ENCODE measurements at places on chromosomes 7 and 10.
A peak's percentile ranks its signal among the peaks of the same experiment; 100 is the strongest.

DNA sequence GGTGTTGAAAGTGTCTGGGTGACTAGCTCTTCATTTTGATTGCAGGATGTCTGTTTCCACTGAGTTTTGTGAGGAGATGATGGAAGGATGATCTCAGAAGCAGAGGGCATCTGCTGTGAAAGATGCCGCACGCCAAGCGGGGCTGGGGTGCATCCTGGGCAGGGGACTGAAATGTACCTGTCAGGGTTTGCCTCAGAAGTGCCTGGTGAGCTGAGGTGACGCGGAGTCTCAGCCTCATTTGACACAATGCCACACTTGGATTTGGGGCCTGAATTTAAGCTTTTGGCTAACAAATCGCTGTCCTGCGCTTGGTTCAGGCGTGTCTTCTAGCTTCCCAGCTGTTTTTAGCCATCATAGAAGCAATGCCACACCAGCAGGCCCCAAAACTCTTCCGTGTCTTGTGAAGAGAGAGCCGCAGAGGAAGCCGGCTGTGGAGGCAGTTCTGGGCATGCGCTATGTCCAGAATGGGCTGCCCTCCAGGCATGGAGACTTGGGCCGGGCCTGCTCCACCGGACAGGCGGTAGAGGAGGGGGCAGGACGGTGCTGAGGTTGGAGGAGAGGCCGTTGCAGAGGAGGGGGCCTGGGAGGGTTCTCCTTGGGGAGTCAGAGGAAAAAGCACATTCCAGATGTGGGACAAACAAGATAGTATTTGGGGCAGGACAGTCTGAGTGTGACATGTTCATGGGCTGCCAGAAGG is 31.2 kb downstream of the WDR86 start:
- no peak for DNase-seq

DNA sequence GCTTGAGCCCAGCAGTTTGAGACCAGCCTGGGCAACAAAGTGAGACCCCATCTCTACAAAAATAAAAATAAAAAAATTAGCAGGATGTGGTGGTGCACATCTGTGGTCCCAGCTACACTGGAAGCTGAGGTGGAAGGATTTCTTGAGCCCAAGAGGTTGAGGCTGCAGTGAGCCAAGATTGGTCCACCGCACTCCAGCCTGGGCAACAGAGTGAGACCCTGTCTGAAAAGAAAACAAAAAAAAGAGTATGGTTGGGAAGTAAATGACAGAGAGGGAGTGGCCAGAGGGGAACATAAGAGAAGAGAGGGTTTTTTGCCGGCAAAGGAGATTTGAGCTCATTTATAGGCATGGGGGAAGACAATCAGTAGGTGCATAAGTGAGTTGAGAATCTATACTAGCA is 19.7 kb downstream of the PLXDC2 start:
- no peak for DNase-seq

DNA sequence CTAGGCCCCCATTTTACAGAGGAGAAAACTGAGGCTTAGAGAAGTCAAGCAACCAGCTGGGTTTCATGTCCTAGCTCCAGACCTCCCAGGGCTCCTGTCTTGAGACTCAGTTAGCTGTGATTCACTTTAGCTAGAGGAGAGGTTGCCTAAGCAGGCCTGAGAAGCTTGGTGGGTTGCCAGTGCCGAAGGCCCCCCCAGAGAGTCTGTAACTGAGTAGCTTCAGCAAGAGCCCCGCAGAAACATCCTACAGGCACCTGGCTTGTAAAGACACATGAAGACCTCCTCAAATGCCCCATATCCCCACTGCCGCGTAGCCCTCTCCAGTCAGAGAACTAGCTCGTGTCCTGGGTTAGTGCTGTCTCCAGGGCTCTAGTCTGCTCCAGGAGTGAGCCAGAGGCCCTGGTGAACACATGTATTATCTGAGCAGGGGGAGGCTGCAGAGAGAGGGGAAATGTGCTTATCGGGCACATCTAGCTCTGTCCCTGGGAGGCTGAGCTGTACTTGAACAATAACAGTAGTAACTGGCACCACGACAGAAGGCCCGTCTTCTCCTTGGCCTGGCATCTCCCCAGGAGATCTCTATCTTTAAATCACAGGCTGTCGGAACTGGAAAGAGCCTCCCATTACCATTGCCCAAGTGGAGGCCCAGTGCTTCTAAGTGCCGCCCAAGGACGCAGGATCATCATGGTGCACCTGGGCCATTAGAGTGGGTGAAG is 28.9 kb downstream of the UNC5B start:
- no peak for DNase-seq

GRCh38 chr10:59087486-59087885 is 89.0 kb upstream of the PHYHIPL start:
- DNase-seq, result no peak

GRCh38 chr7:99766484-99767099 is 17.4 kb downstream of the CYP3A4 start:
- no peak for DNase-seq

GRCh38 chr7:103031781-103032180 is 42.8 kb downstream of the FBXL13 start:
- DNase-seq, result no peak

DNA sequence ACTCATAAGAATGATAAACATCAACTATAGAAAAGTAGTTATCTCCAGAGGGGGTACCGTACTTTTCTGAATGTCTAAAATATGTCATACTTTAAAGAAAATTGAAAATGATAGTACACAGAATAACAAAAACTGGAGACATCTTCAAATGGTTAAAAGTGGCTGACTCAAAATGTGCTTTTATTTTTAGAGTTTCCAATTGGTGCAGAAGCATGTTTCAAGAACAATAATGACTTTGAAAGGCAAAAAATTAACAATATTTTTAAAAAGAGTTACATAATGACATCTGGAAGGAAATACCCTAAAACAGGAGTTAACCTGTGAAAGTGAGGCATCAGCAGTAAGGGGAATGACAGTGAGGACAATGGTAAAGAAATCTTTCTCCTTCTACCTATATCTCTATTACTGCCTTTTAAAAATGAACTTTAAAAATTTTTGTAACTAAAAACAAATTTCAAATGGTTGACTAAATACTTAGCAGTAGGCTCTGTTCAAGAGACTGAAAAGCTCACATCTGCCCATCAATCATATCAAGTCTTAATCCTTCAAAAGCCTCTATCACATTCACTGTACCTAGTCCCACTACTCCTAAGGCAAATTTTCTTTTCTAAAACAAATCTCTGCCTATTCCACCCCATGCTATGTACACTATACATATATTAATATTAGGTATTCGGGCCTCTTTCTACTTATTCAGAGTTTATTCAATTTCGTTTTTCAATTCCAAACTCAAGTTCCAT is 3.0 kb downstream of the ASZ1 start:
- peak; percentile 4 for DNase-seq

DNA sequence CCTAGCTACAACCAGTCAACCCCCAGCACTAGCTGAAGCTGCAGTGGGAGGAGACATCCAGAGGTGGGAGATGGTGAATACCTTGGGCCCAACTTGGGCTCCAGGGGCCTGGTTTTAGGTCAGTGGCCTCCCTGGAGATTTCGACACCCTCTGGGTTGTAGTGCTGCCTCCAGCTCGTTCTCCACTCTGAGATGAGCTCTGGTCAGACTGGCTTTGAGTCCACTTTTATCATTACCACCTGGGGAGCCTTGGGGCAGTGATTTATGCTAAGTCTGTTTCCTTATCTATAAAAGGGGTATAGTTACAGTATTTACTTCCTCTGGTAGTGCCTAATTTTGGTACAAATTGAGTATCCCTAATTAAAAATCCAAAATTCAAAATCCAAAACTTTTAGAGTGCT is 22.8 kb downstream of the PPIA start:
- DNase-seq, result no peak

GRCh38 chr10:89494575-89494974 is 40.8 kb downstream of the SLC16A12 start:
- DNase-seq, result no peak

DNA sequence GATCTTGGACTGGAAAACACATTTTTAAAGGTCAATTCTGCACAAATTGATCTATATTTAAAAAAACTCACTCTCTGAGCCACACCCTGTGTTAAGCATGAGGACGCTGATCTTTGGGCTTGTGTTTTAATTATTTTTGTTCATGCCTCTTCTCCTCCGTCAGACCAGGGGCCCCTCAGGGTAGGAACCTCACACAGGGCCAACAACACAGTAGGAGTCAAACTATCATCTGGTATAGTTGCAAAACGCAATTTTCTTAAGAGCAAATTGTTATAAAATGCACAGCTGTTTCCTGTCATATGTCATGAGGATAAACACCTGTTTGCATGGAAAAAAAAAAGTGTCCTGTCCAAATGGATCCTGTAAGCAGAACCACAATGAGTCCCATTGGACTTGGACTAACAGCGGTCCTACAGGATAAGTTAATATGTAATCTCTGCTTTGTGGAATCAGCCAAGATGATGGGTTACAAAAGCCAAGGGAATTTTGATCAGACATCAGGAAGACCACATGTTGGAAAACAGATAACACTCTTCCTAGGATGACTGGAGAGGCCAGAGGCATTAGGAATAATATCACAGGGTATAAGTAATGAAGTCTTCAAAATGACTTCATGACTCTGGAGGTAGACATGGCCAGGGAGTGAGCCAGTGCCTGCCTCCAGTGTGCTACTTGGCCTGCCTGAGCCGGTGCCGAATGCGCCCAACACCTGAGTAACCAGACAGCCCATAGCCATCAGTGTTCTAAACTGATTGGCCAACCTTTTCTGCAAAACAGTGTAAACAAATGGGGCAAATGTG is 184.9 kb upstream of the ADCY1 start:
- no peak for DNase-seq

- no peak for DNase-seq
These were observed 9.6 kb downstream of the CAPZA2 start for GRCh38 chr7:116872026-116872425.

GRCh38 chr10:20898866-20899535 is 1.9 kb upstream of the NEBL start:
- DNase-seq, result no peak

DNA sequence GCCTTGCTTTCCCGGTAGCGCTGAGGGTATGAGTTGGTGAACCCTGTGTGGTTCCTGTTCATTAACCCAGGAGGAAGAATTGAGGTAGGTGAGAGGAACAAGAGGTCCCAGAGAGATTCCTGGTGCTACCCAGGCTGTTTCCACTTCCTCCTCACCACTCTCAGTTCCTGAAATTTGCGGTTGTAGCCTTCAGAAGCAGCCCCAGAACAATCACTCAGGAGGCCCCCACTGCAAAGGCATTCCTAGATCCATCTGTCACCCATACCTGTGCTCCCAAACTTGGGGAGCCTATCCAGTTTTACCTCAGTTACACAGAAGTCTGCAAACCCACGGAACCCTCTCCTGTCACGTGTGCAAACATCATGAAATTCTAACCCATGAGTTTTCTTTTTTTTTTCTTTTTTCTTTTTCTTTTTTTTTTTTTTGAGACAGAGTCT is 9.0 kb upstream of the PIP4K2A start:
- DNase-seq, result no peak

DNA sequence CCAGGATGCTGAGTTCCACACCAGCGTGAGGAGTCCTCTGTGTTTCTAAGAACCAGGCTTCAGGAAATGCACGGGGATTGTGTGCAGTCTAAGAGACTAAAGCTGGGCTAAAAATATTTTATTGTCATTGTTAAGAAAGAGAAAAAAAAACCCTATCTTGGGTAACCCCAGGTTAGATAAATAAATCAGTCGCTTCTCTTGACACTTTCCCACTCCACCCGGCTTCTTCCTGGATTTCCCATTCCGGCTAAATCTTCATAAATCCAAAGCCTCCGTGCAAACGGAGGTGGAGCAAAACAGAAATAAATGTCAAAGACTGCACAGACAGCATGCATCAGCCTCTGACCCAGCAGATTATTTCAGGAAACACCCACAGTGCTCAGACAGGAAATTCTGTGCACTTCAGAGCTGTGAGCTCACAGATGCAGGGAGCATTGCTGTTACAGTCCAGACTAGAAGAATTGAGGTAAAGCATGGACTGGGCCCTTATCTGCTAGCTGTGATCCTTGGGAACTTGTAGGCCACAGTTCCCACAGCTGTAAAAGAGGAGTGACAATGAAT is 44.8 kb upstream of the GRID1 start:
- DNase-seq, result no peak

DNA sequence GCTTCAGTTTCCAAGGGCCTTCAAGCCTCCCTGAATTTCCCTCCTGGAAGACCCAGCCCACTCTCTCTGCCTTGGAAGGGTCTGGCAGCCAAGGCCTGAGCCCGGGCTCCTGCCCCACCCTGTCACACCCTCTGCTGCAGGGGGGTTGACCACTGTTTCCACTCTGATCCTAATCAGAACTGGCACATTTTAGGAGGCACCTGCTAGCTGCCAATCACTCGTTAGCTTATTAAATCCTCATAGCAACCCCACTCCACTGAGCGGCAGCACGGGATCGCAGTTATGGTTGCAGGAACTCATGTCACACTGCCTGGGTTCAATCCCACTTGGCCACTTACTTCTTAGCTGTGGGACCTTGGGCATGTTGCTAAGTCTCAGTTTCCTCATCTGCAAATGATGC is 12.9 kb downstream of the HSPB1 start:
- DNase-seq, result no peak

- no peak for DNase-seq
These were observed 27.9 kb upstream of the HPS1 start for GRCh38 chr10:98474628-98475027.

DNA sequence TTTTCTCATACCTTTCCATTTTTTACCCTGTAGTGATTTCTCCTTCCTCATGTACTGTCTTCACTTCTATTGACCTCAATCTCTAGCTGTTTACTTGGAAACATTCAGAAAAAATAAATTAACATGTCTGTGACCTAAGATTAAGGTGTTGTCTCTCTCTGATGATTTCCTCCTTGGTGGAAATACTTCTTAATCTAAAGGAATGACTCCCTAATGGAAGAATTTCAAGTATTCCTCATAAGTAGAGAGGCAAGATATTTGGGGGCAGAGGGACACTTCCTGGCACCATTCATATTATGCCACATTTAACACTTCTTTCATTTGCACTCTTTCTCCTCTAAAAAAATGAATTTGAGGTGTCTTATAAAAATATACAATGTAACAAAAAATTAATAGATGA is 202.8 kb downstream of the NEBL start:
- no peak for DNase-seq

DNA sequence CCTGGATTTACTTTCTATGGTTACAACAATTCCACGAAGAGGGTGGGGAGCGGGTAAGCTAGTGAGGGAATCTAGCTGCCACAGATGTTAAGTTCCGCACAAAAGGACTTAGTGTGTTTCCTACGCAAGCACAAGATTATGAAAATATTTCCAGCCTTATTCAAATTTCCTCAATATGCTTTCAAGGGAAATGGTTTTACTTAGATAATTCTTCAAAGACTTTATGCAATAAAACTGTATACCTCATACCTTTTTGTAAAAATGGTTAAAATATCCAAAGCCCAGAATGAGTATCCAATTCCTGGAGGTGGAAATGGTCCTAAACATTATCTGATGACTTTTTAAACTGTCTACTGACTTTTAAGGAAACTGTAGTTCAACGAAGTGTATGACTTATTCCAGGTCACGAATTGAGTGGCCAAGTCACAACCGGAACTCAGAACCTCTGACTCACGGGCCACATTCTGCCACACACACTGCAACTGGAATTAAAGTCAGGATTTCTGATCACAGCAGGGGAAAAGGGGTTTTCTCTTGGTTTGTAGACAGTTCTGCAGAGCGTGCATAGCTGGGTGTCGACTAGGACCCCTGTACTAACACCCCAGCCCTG is 20.2 kb upstream of the INSIG1 start:
- no peak for DNase-seq

Measured in T-helper 2 cell (primary cell).